ENCODE measurements at places on chromosomes 16 and 17.

DNA sequence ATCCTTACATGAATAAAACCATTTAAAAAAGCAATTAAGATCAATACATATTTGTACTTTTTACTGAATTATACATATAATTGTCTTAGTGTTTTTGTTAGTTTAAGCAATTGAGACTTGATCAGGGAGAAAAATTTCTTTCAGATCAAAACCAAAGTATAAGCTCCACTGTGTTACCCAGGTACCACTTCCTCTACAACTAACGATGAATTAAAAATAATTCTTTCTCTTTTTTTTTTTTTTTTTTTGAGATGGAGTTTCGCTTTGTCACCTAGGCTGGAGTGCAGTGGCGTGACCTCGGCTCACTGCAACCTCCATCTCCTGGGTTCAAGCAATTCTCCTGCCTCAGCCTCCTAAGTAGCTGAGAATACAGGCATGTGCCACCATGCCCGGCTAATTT, 6.8 kb downstream of the FBXO47 start:
- DNase-seq, result no peak

- no peak for DNase-seq
Measured at GRCh38 chr16:9054460-9054859, 37.0 kb upstream of the HAPSTR1 start.

GRCh38 chr17:43669971-43670644, 8.4 kb upstream of the MEOX1 start:
- peak; percentile 53 for DNase-seq

DNA sequence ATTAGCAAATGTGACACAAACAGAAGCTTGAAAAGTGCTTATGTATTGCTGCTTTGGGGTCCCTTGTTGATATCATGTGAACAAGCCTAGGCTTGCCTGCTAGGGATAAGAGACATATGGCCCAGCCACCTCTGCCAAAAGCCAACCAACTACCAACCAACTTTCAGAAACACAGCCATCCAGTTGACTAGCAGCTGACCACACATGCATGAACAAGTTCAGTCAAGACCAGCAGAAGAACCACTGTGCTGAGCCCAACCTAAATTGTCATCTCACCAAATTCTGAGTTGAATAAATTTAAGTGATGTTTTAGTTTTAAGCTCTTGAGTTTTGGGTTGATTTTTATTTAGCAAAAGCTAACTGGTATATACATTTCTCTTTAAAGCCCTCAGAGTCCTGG, 3.5 kb downstream of the ERN2 start:
- DNase-seq, result no peak

DNA sequence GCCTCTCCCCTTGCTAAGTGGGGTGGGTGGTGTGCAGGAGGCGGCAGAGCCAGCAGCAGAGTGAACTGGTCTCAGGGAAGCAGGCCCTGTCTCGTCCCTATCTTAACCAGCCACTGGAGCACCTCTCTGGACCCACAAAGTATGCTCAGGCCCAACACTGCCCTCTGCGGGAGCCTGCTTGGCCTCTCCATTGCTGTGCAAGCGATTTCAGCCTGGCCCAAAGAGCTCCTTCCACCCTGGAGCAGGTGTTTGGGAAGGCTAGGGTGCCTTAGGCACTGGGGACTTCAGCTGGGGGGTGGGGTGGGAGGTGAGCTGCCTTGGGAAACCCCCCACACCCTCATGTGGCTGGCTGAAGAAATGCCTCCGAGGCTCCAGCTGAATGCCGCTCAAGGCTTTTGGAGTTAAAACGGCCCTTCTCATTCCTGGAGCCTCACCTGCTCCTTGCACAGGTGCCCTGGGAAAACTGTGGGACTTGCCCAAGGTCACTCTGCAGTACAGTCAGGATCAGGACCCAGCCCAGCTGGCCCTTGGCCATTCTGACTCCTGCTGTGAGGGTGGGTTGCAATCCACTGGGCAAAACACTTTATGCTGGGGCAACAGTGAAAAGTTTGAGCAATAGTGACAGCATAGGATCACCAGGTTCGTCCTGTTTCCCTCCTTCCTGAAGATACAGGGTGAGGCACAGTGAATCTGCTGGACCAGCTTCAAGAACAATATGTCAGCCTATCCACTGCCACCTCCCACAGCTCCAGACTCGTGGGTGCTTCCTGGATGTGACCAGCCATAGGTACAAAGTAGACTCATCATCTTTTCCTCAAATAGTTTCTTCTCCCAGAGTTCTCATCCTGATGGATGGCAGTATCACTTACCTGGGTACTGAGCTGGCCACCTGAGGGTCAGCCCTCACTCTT, 5.9 kb upstream of the UBE2O start:
- no peak for DNase-seq

DNA sequence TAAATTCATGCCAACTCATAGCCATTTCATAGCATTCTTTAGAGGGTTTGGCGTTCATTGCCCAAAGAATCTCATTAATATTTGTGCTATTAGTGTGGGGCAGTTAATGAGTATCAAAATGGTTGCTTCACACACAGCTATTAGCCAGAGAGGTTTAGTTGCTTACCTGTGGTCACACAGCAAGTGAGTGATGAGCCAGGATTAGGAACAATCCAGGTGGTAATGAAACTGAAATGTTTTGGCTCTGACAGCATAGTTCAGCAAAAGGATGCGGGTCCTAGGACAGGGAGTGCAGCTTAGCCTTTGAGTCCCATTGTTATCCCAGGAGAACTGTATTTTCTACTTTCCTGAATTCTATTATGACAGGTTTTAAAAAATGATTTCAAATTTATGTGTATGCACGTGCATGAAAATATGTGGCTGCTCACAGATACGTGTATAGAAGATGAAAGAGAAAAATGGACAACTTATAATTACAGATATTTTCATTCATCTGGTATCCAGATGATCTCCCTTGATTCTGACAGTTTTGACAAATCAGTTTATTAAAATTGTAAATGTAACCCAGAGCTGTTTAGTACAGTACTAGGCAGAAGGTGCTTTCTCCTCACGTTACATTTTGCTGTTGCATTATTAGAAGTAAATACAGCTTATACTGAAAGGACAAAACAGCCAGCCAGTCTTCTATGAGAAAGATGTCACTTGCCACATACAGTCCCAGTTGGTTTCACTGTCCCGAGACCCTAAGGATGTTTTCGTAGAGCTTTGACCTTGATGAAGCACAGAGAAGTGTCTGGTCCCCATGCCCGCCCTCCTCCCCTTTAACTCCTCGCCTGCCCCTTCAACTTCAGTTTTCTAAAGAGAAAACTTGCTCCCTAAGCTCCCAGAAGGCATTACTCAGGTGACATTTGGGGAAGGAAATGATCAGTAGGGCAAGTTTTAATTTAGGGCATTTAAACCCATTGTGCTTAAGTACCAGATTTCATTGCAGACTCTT, 99.8 kb upstream of the TBX2 start:
- no peak for DNase-seq

- DNase-seq, result no peak
Measured at GRCh38 chr17:45311401-45311759, 5.4 kb downstream of the MAP3K14 start.

- DNase-seq, result no peak
Measured at GRCh38 chr16:638034-638543, 2.0 kb upstream of the METTL26 start.

DNA sequence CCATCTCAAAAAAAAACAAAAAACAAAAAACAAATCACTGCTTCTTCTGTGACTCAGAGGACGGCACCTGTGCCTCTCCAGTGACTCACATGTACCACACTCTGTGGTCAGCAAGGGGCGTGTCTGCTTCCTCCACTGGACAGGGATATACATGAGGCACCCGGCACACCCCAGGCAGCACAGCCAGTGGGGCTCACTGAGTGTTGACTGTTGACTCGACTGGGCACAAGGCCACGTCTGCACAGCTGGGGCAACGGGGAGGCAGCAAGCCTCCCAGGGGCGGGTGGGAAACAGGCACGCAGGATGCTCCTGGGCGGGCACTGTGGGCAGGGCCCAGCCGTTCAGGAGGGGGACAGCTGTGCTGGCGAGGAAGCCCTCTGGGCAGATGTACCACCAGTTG, 64.1 kb downstream of the TIMM22 start:
- DNase-seq, result no peak

GRCh38 chr17:7838090-7839075, 4.4 kb downstream of the KDM6B start:
- no peak for DNase-seq

GRCh38 chr17:83080858-83081683, 1.7 kb downstream of the METRNL start:
- no peak for DNase-seq

- no peak for DNase-seq
Measured at GRCh38 chr17:37737971-37738370, 6.9 kb downstream of the HNF1B start.

DNA sequence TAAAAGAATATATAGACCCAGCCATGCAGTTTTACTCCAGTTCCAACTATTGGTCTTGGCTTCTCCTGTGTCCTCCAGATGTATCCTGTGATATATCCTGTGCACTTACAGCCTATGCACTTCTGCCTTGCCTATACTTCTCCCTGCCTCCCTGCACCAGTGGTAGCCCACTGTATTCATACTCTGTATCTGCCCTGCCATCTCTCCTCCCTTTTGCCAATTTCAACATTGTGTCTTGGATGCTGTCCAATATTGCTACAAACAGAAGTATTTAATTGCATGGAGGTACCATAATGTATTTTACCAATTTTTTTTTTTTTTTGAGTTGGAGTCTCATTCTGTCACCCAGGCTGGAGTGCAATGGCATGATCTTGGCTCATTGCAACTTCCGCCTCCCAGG, 242.7 kb downstream of the HAPSTR1 start:
- no peak for DNase-seq

DNA sequence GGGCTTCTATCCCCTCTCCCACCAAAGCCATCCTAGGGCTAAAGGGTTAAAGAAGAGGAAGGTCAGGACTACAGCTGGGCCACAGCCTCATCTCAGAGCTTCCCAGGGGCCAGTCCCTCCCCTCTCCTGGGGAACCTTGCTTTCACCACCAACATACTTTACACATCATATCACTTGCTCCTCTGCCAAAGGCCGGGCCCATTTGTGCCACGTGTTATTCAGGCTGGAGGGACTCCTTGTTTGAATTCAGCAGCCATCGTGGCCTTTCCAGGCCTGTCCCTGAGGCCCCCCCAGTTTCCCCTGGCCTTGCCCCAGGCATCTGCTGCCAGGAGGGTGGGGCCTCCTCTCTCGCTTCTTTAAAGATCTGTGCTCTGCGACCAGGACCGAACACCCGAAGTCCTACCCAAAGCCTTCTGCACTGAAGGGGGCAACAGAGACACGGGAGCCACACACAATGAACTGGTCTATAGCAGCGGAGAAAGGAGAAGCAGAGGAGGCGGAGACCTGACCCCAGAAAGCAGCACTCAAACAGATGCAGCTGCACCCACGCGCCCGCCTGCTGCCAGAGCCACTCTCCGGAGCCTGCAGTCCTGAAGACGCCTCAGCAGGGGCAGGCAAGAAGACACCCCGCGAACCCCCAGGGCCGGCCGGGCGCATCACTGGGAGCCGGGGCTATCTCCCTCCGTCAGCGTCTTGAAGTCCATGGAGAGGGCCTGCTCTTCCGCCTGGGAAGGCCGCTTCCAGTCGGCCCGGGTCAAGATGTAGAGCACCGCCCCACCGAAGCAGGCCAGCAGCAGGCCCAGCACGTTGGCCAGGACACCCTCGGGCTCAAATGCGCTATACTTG, 12.1 kb downstream of the CYB561 start:
- no peak for DNase-seq

GRCh38 chr17:34140006-34140405, 115.1 kb upstream of the CCL2 start:
- DNase-seq, result no peak

DNA sequence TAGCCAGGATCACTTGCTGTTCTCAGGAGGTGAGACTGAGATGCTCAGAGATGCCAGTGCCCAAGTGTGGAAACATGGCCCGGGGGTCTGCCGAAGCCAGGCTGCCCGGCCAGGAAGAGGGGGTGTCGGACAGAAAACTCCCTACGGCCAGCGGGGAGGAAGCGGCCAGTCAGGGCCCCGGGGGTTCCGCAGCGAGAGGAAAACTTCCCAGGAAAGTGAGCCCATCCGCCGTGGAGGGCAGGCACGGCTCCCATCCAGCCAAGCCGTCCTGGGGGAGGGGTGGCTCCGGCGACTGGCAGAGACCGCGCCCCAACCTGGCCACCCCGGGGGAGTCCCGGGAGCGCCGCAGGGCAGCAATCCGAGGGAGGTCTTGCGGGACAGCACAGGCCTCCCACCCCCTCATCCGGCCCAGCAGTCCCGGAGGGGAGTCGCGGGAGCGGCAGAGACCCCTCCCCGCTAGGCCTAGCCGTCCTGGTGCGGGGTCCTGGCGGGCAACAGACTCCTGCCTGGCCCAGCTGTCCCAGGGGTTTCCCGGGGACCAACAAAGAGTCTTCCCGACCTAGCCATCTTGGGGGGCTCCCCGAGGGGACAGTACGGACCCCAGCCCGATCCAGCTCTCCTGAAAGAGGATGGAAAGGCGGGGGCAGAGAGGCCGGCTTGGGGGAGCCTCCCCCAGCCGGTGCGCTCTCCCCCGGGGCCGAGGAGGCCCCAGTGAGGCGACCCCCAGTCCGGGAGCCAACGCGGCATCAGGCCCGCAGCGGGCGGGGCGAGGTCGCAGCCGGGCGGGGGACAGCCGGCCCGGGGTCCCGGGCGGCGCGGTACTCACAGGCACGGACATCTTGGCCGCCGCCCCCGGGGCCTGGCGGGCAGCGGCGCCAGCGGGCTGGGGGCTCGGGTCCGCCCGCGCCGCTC, 13.8 kb upstream of the BCAR1 start:
- no peak for DNase-seq

DNA sequence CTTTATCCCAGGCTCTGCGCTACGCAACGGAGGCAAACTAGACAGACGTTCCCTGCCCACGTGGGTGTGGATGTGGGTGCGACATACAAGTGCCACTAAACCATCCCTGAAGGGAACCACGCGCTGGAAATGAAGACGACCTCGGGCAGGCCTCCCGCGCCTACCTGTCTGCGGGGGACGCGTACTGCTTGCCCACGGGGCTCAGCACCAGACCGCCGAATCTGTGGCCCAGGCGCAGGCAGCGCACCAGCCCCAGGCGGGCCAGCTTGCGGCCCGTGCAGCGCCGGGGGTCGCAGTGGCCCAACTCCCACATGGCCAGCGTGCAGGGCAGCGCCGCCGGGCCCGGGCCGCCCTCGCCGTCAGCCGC, 480 bp downstream of the TSR3 start:
- DNase-seq, result no peak

DNA sequence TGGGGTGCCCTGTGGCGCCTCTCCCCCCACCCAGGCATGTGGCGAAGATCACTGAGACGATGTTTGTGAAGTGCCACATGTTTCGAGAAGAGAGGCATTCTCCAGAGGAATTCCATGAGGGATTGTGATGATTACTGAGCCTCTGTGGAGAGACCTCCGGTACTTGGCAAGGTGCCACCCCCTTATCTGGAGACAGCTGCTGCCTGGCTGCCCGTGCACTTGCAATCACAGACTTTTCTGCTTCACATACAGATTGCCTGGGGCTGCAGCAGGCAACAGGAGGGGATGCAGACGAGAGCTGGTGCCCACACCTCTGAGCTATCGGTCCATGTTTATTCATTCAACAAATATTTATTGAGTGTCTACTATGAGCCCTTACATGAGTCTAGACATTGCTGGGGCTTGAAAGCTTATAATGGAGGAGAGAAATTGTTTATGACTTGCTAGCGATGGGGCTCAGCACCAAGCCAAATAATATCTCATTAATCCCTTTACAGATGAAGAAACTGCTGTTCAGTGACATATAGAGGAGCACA, 317.2 kb upstream of the ZFHX3 start:
- DNase-seq, result no peak

GRCh38 chr17:63040816-63041215, 74.8 kb downstream of the TANC2 start:
- DNase-seq, result no peak
